ENCODE measurements at places on chromosomes 6 and 20.

DNA sequence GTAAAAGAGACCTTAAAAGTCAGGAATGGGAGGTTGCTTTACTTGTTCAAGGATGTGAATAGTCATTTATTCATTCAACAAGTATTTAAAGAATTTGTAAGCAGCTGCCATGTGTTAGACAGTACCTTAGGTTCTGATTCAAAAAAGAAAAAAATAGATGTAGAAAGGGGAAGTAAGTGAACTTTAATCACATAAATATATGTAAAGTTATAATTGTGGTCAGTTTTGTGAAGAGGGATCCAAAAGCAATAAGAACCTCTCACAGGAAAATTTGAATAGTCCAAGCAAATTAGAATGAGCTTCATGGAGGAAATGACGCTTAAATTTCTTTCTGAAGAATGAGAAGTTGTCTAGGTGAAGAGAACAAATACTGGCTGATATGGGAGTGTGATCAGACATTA is 596.1 kb upstream of the CITED2 start:
- no peak for DNase-seq

GRCh38 chr6:144559865-144560593 is 274.9 kb downstream of the UTRN start:
- no peak for DNase-seq

DNA sequence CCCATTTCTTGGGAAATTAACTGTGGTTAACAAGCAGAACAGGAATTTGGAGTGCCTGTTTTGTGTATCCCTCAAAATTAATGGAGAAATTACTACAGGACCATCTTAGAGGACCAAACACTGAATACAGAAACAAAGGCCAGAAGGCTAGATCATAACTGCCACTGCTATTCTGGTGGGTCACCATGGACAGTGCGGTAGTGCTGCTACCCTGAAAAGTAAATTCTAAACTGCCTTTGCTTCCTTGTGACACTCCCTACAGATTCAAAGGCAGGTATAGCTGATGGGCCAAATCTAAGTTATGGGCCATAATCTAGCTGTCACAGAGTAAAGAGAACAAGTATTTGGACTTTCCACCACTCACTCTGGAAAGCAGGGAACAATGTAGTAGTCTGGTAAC is 575.8 kb upstream of the ADGRB3 start:
- no peak for DNase-seq

DNA sequence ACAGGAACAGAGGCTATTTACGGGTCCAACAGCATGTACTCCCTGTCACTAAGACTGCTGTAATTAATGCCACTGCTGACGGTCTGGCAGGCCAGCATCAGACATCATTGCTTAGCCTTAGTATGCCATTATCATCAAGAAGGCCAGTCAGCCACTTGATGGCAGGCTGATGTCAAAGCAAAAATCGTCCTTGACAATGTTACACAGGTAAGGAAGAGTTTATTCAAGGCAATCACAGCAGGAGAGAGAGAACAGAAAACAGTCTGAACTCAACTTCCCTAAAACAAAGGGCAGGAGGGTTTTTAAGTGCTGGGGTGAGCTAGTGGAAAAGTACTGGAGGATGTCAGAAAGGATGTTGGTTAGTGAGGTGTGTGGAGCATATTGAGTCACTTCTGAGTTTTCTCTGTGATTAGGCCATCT is 25.1 kb downstream of the FKBP1C start:
- DNase-seq: no peak

GRCh38 chr6:136550045-136550329 is 235 bp downstream of the MAP7 start:
- DNase-seq: peak; percentile 21

GRCh38 chr20:53534037-53534436 is 59.6 kb downstream of the ZNF217 start:
- DNase-seq: no peak

DNA sequence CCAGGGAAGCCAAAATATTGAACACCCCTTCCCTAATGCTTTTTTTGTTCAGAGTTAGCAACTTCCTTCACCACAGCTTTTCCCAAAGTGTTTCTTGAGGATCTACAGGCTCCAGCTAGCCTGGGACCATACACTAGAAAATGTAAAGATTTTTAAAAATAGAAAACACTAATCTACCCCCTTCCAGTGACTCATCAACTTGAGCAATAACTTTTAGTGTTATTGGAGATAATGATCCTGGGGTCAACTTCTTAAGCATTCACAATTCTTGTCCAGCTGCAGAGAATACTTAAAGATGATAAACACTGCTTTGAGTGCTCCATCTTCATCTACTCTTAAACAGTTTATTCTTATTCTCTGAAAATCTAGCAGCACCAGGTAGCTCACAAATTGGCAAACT is 131.6 kb downstream of the COL9A1 start:
- no peak for DNase-seq

- DNase-seq: no peak
These were observed 39.6 kb downstream of the HLA-F start for GRCh38 chr6:29762781-29763214.

DNA sequence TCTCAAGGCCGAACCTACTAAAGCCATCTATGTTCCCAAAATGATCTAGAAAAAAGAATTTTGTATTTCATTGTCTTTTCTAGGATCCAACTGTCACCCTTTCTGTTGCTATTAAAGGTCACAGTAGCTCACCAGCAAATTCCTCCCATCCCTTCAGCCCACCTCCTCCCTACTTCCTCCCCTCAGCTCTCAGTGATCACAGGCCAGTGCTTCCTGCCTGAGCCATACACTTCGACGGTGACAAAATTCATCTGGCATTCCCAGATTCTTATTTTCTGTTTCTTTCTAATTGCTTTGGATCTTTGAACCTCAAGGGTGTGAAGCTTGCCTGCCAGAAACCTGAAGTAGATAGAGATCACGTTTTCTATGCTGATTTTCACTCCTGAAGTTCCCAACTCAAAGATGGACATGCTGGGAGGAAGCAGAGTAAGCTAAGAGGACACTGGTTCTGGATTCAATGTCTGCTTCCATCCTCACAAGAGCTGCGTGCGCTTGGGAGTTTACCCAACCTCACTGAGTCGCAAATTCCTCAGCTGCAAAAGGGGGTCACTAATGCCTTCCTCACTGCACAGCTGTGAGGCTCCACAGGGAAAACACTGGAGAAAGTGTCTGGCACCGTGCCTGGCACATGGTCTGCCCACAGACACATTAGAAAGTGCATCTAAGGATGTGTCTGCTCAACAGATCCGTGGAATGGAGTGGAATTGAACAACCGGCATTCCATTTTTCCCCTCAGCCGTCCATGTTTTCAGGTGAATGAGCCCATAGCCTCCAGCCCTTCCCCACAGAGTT is 34.5 kb downstream of the MDGA1 start:
- no peak for DNase-seq

- no peak for DNase-seq
These were observed 413.9 kb upstream of the JARID2 start for GRCh38 chr6:14831937-14832336.

GRCh38 chr6:89297695-89298351 is 17.3 kb downstream of the GABRR2 start:
- DNase-seq: peak; percentile 80

DNA sequence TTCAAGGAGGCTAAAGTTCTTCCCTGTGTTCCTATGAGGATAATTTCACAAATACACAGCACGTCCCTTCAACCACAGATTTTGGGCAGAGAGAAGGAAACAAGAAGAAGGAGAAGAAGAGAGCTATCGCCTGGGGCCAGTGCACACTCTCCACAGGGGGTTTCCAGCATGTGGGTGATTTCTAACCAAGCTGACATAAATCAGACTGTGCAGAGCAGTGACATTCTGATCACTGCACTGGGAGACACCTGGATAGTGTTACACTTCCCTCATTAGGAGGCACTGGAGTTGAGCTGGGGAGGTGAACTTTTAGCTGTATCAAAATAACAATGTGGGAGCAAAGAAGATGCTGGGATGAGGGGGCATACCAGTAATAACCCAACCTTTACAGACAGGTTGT is 71.8 kb upstream of the CENPW start:
- no peak for DNase-seq

DNA sequence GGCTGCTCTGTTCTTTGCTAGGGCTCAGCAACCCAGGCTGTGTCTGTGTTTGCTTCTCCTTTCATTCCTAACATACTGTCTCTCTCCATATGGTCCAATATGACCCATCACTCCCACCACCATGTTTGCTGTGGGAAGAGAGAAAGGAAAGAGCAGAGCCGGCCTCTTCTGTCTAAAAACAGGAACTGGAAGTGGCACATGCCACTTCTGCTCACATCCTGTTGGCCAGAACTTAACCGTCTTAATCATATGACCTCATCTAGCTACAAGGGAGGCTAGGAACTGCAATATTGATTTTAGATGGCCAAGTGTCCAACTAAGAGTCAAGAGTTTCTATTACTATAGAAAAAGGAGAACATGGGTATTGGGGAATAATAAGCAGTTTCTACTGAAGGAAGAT is 212.5 kb upstream of the CHD6 start:
- DNase-seq: no peak
